ENCODE measurements at places on chromosomes 7 and 10.

DNA sequence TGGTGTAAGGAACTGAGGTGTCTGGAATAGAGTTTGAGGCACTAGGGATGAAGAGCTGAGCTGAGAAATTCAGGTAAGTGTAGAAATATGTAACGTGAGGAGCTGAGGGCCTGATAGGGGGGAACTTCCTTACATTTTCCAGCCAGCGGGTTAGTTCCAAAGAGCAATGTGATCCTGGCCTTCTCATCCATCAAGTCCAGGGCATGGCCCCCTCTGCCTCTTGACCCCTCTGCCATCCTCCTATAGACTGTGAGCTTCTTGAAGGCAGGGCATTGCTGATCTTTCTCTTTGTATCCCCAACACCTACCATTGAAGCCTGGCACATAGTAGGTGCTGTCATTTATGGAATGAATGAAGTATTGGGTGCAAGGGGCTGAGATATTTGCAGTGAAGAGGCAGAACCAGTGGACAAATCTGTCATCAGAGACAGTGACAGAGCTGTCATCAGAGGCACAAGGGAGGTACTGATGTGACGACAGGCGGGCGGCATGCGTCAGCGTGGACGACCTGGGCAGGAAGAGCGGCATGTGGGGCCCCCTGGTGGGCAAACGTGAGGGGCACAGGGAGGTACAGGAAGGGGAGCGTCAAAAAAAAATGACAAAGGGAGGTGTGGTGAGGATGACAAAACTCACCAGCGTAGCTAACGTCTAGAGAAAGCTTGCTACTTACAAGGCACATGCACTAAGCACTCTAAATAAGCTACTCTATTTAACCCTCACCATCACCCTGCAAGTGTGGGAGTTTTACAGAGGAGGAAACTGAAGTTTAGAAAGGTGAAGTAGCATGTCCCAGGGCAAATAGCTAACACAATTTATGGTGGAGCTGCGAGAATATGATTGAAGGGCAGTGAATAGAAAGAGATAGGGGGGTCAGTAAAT lies 5.2 kb upstream of the CAMK2G start:
- peak; percentile 63 for DNase-seq

DNA sequence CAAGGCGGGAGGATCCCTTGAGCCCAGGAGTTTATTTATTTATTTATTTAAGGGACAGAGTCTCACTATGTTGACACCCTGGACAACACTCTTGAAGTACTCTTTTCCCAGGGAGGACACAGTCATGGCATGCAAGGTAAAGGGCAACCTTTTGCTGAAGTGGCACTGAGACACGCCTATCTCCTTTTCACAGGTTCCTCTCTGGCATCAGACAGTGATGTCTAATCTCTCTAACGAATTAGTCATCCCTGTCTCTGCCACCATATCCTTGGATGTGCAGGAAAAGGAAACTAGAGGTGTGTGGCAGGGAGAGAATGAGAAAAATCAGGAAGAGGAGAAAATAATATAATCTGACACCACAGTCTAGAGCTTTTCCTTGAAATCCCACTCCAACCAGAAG lies 19.5 kb downstream of the CPVL start:
- DNase-seq, result no peak

DNA sequence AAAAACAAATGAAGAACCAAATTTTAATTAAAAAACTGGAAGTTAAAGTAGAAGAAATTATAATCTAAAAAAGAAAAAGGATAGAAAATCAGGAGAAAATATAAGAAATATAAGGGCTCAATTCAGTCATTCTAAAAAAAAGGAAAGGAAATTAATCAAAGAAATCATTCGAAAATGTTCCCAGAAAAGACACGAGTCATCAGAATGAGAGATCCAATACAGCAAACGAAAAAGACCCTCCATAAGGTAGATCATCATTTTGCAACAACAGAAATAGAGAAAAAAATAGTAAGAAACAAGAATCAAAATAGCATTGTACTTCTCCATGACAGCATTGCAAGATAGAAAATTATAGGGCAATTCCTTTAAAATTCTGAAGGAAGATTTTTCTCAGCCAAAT lies 22.5 kb upstream of the DGKI start:
- DNase-seq, result no peak

- DNase-seq, result no peak
Measured at GRCh38 chr7:77353407-77353721, 62.8 kb downstream of the GSAP start.

- DNase-seq, result no peak
Measured at GRCh38 chr7:114862406-114862805, 59.5 kb upstream of the MDFIC start.

DNA sequence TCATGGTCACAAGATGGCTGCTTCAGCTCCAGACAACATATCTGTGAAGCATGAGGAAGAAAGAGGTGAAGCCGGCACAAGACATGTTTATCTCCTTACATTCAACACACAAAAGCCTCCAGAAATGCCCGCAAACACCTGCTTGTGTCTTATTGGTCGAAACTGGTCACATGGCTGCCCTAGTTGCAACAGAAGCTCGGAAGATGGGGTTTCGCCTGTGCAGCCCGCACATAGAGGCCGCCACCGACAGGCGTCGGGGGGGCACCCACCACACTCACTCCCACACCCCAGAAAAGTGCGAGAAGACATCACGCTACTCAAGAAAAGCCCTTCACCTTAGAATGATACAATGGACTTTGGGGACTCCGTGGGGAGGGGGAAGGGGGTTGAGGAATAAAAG lies 63.0 kb upstream of the MGMT start:
- no peak for DNase-seq

DNA sequence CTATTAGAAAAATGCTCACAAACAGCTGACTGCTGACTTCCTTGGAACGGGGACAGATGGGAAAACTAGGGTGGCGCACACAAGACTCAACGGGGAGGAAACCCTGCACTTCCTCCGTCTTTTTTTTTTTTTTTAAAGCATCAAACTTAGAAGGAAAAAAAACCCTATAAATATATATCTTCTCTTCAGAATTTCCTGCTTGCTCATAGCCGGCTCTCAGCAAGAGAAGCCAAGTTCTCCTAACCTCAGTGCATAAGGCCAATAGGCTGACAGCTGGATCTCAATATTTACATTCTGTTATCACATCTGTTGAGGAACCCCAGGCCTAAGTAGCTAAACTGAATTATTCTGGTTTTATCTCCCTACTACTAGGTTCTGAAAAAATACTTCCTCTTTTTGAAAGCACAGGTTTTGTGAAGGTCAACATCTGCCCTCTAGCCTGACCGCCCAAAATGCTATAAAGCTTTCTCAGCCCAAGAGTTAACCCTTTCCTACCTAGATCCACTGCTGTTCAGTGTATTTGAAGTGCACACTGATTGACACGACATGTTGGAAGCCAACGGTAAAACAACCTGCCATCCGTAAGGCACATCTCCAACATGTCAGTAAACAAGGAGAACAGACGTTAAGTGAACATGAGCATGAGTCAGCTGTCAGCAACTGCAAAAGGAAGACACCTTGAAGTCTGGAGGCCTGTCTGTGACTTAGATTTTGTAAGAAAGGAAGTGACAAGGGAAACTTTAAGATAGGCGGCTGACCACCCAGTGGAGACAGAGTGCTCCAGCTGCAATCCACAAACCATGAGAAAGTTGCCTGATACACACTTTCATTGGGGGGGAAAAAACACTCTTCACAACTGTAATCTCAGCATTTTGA lies 83.8 kb downstream of the EBLN1 start:
- no peak for DNase-seq

GRCh38 chr10:28668363-28669226 lies 8.7 kb upstream of the BAMBI start:
- no peak for DNase-seq

- DNase-seq, result no peak
Measured at GRCh38 chr10:48500771-48501170, 104.1 kb downstream of the ARHGAP22 start.

DNA sequence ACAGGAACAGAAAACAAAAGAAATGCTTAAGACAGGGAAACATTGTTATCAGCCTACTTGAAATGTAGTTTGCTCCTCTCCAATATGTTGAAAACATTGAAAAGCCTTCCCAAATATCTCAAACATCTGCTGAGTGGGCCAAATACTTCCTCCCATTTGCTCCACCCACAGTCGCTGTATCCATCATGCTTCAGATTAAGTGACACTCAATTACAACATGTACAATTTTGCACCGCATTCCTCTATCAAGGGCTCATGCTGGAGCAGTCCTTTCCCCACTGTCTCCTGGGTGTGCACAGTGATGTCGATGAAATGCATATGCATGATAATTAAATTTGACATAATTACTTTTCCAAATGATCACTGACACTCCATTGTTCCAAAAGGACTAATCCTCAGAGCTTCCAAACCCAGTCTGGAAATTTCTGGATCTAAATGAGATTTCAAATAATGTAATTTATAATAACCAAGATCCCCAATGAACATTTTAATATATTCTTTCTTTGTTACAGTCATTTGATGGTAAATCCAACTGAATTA lies 604.6 kb downstream of the GRID1 start:
- no peak for DNase-seq

- DNase-seq, result no peak
Measured at GRCh38 chr10:32906595-32906994, 51.4 kb downstream of the ITGB1 start.

- no peak for DNase-seq
Measured at GRCh38 chr7:45098983-45099839, 10.4 kb upstream of the NACAD start.

DNA sequence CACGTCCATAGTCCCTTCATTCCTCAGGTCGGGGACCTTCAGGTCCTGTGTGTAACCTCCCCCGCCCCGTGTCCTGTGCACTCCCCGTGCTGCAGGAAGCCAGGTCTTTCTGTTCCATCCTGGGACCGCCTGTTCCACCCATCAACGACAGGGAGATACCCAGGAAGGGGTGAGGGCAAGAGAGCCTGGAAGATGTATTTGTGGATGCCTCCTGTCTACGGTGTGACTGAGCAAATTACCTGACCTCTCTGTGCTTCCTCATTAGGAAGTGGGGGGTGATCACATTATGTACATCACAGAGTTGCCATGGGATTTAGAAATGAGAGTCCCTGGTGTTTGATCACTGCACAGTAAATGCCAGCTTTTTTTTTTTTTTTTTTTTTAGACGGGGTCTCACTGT lies 46.3 kb downstream of the GRID2IP start:
- no peak for DNase-seq

Measured in GM12892 (cell line).